Activated CD4-positive, alpha-beta T cell treated with anti-CD3 and anti-CD28 coated beads for 4 hours (primary cell): ENCODE measurements at places on chromosomes 5 and 9.

GRCh38 chr9:35798658-35799374, 7.4 kb downstream of the NPR2 start:
- DNase-seq = peak; percentile 34

- no peak for DNase-seq
These were observed 420.0 kb downstream of the GADD45G start for GRCh38 chr9:90024823-90025222.

GRCh38 chr9:100443781-100444768, 17.1 kb downstream of the MSANTD3 start:
- DNase-seq = no peak

DNA sequence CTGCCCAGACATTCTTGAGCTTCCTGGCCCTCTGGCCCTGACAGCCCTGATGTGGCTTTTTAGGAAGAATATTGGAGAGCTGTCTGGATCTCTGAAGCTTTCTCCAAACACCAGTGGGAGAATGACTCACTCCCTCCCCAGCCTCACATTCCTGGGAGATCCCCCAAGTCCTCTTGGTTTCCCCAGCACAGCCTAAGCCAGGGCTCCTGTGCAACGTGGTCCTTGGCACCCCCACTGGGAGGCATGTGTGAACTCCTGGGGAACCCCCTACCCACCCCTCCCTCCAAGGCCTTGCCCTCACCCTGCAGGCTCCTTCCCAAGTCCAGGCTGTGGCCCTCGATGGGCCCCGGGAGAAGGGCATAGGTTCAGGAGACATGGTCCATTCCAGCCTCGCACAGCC, 12.7 kb downstream of the GLIPR2 start:
- DNase-seq = no peak

DNA sequence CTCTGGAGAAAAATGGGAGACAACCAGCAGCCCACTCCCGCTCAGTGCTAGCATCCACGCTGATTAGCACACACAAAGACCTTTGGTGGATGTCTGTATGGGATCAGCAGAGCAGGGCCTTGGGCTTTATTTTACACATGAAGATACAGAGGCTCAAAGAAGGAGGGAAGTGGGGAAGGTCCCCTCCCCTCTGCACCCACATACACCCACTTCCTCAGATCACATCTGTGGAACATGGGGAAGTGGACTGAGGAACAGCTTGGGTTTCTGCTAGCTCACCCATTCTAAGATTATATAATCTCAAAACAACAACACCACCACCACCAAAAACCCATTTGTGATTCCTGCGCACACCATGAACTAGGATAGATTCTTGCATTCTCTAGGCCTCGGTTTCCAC, 14.0 kb downstream of the GGTA1 start:
- no peak for DNase-seq

DNA sequence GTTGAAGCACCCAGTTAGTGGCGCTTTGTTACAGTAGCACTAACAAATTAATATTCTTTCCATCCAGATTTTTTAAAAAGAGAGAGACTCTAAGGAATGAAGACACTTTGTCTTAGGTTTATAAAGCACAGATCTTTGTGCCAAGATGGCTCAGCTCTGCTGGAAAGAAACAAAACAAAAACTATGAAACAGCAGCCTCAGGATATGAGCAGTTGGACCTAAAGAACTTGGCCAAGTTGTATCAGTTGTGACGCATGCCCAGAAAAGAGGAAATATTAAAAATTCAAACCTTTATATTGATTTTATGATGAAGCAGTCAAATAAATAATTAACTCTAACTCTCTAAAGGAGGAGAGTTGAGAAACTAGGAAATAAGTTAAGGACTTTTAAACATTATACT, 427.2 kb downstream of the SPOCK1 start:
- DNase-seq = no peak

GRCh38 chr5:84080908-84081307, 303.8 kb downstream of the EDIL3 start:
- DNase-seq = no peak

DNA sequence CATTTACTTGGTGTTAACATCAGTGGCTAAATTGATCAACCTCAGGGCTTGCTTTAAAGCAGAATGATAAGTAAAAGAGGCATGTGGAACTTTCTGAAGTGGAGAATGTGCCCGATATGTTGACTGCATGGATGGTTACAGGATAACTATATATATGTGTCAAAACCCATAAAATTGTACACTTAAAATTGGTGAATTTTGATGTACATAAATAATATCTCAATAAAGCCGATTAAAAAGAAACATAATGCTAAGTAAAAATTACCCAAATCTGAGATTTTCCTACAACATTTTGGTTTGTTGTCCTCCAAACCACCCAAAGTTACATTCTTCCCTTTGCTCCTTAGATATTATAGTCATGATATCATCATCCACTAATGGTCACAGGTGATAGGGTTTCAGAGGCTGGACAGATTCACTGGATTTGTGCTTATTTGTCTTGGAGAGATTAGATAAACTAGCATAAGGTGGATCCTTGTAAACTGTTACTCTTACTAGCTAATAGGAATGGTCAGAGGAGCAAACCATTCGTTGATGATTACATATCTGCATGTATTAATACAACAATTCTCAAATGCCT, 119.7 kb upstream of the RPS23 start:
- DNase-seq = no peak

DNA sequence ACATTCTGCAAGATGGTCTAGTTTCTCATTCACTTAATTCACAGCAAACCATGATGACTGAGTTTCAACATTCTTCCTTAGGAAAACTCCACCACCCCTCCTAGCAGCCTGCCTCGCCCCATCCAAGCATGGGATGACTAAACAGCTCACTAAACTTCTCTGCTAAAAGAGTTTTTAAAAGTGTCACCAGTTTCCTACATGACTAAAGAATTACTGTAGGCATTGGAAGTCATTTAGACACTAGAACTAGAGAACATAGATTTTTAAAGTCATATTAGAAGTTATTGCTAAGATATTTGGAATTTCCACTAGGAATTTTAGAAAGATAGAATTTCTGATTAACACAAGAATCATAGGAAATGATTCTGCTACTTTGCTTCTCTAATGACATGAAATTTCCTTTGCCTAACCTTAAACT, 5.5 kb upstream of the ESM1 start:
- DNase-seq = no peak

DNA sequence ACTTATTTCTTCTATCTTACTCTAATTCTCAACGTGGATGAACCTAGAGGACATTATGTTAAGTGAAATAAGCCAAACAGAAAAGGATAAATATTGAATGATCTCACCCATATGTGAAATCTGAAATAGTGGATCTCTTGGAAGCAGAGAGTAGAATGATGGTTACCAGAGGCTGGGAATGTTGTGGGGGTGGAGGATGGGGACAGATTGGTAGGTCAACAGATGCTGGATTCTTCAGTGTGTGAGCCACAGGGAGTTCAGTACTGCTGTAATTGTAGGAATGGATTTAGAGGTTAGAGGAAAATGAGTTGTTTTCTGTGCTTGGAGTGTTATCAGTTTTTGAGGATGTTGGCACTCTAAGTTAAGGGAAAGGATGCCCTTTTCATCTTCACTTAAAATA, 190.6 kb downstream of the FBXL7 start:
- no peak for DNase-seq

- DNase-seq = no peak
These were observed 170.5 kb upstream of the PPP1R26 start for GRCh38 chr9:135308821-135309762.

DNA sequence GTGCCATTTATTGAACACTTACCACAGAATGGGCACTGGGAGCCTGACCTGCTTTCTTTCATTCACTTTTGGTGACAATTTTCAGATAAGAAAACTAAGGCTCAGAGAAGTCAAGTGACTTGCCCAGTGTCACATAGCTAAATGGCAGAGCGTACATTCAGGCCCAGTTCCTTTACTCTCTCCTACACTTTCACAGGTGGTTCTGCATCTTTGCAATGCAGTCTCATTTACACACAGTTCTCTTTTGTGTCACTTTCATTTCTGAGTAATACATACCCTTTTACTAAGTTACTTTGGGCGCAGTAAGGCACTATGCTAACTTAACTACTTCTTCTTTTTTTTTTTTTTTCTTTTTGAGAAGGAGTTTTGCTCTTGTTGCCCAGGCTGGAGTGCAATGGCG, 8.3 kb downstream of the NFIL3 start:
- DNase-seq = no peak

DNA sequence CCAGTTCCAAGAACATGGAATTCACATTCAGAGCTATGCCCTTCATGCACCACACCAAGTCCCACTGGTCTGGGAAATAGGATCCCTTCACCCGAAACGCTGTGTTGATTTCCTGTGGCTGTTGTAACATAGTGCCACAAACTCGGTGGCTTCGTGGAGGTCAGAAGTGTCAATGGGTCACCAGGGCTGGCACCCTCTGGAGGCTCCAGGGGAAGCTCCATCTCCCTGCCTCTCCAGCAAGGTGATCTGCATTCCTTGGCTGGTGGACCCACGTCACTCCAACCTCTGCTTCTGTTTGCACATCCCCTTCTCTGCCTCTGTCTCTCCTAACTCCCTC, 28.9 kb upstream of the ALDH1B1 start:
- DNase-seq = no peak

DNA sequence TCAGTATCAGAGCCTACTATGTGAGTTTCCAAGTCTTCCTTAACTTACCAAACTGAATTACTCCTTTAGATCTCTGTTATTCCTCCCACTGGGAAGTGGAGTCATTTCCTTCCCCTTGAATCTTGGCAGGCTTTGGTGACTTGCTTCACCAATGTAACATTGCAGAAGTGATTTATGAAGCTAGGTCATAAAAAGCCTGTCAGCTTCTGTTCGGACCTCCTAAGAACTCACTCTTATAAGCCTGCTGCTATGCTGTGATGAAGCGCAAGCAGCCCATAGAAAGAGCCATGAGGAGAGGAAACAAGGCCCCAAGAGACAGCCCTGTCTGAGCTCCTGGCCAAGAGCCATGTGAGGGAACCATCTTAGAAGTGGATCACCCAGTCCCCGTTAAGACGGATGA, 14.2 kb upstream of the FOXB2 start:
- DNase-seq = no peak

GRCh38 chr9:119441338-119441737, 72.1 kb upstream of the BRINP1 start:
- DNase-seq = no peak

GRCh38 chr5:103452089-103452488, 110.5 kb downstream of the NUDT12 start:
- no peak for DNase-seq

DNA sequence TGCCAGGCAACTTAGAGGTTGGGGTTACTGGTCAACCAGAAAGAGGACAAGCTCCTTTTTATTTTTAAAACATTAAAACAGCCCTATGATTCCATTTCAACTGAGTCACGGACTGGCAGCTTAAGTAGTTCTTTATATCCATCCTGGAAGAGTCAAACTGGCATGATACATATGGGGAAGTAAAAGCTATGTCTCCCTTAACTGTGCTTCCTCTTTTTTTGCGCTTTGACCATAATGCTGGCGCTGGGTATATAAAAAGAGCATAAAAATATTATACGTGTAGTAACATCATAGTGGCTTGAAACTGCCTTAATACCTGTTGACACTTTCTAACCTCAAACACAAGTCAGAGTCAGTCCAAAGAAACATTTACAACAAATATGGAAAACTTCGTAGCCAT, 274.4 kb downstream of the CSNK1G3 start:
- no peak for DNase-seq

GRCh38 chr9:88974641-88975040, 16.6 kb upstream of the S1PR3 start:
- no peak for DNase-seq

DNA sequence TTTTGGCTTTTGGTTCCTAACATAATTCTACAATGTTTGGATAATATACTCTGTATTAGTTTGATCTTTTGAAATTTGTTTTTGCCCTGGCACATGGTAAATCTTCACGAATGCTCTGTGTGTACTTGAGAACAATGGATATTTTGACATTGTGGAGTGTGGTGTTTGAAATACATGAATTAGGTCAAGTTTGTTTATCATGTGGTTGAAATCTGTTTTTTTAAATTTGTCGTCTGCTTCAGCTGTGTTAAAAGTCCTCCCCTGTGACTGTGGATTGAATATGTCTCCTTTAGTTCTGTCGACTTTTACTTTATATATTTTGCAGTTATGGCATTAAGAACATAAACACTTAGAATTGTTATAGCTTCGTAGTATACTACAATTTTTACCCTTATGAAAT, 60.3 kb downstream of the DUSP1 start:
- DNase-seq = no peak

DNA sequence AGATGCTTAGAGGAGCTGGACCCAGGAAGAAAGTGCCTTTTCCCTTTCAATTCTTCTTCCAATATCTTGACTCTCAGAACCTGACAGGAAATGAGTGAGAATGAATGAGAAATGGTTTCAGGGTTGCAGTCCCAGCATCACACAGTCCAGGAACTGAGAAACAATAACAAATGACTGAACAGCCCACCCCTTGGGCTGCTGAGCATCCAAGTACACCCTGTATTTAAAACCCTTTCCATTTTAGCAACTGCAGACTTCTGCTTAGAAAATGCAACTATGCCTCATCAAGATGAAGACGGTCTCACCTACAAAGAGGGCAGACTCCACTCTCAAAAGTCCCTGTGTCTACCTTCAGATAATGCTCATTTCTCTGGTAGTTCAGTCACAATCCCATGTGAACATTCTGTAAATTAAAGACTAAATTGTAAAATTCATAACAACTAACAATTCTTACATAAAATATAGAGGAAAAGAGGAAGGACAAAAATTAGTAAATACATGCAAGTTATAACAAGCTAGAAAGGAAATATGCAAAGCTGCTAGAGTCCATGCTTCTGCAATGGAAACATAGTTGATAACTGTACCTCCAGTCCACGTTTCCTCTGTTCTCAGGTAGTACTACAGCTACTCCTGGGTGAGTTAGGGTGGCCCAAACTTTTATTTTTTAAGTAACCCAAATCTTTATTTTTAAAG, 316.5 kb downstream of the ICE1 start:
- no peak for DNase-seq

GRCh38 chr5:65771266-65771665, 49.3 kb downstream of the NLN start:
- DNase-seq = no peak

DNA sequence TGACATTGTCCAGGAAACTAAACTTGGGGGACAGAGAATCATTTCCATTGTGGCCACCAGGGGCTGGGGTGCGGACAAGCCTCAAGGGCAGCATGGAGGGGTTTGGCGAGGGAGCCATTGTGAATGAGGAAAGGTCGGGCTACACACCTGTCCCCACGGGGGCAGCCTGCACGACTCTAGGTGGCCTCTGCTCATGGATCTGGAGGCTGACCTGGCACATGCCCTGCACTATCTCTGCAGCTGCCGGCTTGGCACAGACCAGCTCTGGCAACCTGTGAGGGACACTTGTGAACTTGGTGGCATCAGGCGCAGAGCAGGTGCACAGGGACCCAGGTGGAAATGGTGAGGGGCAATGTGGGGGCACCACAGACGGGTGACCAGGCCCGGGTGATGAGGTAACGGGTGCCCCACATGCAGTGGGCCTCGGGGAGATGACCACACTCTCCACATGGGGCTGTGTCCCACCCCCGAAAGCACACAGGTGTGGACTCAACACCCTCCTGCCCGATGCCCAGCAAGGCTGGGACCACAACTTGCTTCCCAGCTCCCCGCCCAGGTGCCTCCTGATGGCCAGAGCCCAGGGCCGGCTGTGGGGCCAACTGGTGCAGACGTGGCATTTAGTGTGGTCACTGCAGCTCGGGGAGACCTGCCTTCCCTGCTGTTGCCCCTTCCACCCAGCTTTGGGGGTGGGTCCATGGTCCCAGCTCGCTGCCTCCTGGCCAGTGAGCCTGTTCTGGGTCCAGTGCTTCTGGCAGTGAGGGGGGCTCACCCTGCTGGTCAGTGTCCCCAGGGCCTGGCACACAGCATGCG, 60.9 kb upstream of the UBAC1 start:
- DNase-seq = no peak

GRCh38 chr5:104967806-104968410, 1405.3 kb upstream of the NUDT12 start:
- no peak for DNase-seq
